ENCODE measurements at places on chromosomes 4 and X. TPM values are rescaled to one million over a fixed set of nuclear protein-coding genes. Genes with fewer than 3 reads are reported as not detected.

Gene NDP
- total RNA-seq = 0.29 TPM

Gene INPP4B
- total RNA-seq = 0.34 TPM

GRCh38 chr4:61128682-61129081, 71.4 kb upstream of the ADGRL3 start:
- DNase-seq = no peak
- no peak overlapping the region for H3K27ac ChIP-seq
- no peak overlapping the region for H3K4me3 ChIP-seq

DNA sequence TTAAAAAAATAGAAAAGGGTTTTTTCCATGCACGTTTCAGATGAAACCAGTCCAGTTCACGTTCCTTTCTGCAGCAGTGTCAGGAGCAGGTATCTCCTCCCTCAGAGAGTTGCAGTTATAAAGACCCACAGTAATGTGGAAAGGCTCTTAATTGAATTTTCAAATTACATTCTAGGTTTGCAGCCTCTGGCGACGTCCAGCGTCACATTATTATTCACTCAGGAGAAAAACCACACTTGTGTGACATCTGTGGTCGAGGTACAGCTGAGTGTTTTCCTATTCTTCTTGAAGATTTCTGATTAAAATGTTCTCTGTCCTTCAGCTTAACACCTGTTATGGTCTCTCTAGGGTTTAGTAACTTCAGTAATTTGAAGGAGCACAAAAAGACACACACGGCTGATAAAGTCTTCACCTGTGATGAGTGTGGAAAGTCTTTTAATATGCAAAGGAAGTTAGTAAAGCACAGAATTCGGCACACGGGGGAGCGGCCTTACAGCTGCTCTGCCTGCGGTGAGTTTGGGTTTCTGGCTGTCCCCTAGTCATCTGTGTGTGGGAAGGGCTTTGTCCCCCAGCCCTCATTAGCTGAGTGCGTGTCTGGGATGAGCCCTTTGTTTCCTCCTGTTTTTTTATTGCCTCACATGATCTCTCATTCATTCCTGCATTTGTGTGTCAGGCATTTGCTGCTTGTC, 25.6 kb downstream of the ZBTB49 start:
- H3K4me1 ChIP-seq = peaks cover 4% of the 10 kb centered on the region
- no peaks in the 10 kb centered on the region for H3K36me3 ChIP-seq
- no peak overlapping the region for H3K4me3 ChIP-seq
- no peak for DNase-seq
- H3K27ac ChIP-seq = no peak overlapping the region
- H3K27me3 ChIP-seq = no peaks in the 10 kb centered on the region

- DNase-seq = no peak
- H3K27ac ChIP-seq = no peak overlapping the region
- no peaks in the 10 kb centered on the region for H3K27me3 ChIP-seq
These were observed 63.2 kb downstream of the MID1 start for GRCh38 chrX:10557166-10557565.

DNA sequence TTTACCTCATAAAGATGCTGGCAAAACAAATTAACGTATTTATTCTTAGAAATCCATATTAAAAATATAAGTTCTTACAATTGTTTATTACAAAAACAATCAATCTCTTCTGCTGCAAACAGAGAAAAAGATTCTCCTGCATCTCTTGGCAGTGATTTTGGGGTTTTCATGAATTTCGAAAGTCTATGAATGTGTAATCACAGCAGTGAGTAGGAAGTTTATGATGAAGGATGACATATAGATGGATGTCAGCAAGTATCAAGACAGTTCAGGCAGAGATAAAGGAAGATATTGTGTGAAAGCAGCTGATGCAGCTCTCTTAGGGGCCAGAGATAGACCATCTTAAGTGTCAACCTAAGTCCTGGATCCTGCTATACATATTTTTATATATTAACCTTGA, 196.9 kb upstream of the BANK1 start:
- no peaks in the 10 kb centered on the region for H3K36me3 ChIP-seq
- DNase-seq = no peak

Gene TMSB15A
- 84.1 TPM for total RNA-seq

- no peaks in the 10 kb centered on the region for H3K36me3 ChIP-seq
- DNase-seq = no peak
- no peak overlapping the region for H3K4me3 ChIP-seq
These were observed 56.4 kb upstream of the SPOCK3 start for GRCh38 chr4:167290678-167291077.

Gene FGD1
- 33.8 TPM for total RNA-seq

DNA sequence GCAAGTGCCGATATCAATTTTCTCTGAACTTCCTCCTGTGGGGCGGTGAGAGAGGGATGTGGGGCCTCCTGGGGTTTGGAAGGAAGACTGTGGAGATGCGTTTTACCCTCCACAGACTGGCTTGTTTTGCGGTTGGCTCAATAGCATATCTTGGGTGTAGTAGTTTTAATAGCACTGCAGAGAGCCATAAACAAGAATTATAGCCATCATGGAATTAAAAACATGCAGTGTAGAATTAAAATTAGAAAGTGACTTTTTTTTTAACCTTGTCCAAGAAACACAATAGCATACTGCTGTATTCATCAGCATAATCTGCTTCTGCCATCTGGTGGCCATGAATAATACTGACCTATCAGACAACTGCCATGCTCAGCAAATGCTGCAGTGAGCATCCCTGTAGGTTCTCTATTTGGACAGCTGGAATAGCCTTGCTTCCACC, 47.3 kb upstream of the SCML1 start:
- no peaks in the 10 kb centered on the region for H3K36me3 ChIP-seq
- no peak overlapping the region for H3K27ac ChIP-seq
- no peak overlapping the region for H3K4me3 ChIP-seq
- no peak for DNase-seq
- no peaks in the 10 kb centered on the region for H3K27me3 ChIP-seq
- H3K4me1 ChIP-seq = no peaks in the 10 kb centered on the region

Gene PTPN13
- total RNA-seq = 57.9 TPM

GRCh38 chrX:155216940-155217440, 730 bp downstream of the VBP1 start:
- H3K27ac ChIP-seq = no peak overlapping the region
- DNase-seq = no peak
- no peaks in the 10 kb centered on the region for H3K4me1 ChIP-seq
- H3K27me3 ChIP-seq = no peaks in the 10 kb centered on the region
- H3K36me3 ChIP-seq = no peaks in the 10 kb centered on the region

Gene ADRA2C
- 13.8 TPM for total RNA-seq

Gene ARMCX1
- total RNA-seq = 29.1 TPM

Gene LDB2
- 57.0 TPM for total RNA-seq
